ENCODE measurements at places on chromosomes 12 and 14. TPM values are rescaled to one million over a fixed set of nuclear protein-coding genes. Genes with fewer than 3 reads are reported as not detected.

The HPD gene
- total RNA-seq = 0.30 TPM

The KLRG1 gene
- 4.5 TPM for total RNA-seq

The PLEKHG7 gene
- not detected for total RNA-seq

DNA sequence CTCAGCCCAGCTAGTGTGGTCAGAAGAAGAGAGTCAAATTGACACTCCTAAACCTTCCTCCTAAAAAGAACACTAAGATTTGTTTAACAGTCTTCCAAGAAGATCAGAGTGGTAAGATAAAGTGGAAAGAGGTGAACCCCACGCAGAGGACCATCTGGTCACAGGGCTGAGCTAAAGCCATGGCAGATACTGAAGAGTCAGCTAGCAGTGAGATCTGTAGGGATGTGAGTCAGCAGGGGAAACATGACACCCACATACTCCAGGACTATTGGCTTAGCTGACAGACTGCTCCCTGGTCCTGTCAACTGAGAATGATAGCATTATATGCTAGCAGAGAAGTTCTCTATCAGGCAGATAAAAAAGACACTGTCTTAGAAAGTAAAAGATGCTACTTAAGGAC lies 269.4 kb upstream of the ALG10 start:
- no peaks in the 10 kb centered on the region for H3K27me3 ChIP-seq
- H3K27ac ChIP-seq = no peak overlapping the region
- H3K4me3 ChIP-seq = no peak overlapping the region
- no peaks in the 10 kb centered on the region for H3K36me3 ChIP-seq
- no peaks in the 10 kb centered on the region for H3K4me1 ChIP-seq

- DNase-seq = no peak
- H3K27me3 ChIP-seq = no peaks in the 10 kb centered on the region
- H3K27ac ChIP-seq = peak overlapping the region; percentile 36
Measured at GRCh38 chr12:18908191-18908590, 170.3 kb downstream of the CAPZA3 start.

- DNase-seq = no peak
- H3K4me1 ChIP-seq = no peaks in the 10 kb centered on the region
Measured at GRCh38 chr12:29234965-29235626, 86.0 kb downstream of the FAR2 start.

GRCh38 chr12:77152623-77153193 lies 87.3 kb upstream of the E2F7 start:
- no peaks in the 10 kb centered on the region for H3K4me1 ChIP-seq
- no peaks in the 10 kb centered on the region for H3K36me3 ChIP-seq
- H3K27ac ChIP-seq = no peak overlapping the region
- H3K27me3 ChIP-seq = no peaks in the 10 kb centered on the region
- no peak overlapping the region for H3K4me3 ChIP-seq
- DNase-seq = peak; percentile 90

DNA sequence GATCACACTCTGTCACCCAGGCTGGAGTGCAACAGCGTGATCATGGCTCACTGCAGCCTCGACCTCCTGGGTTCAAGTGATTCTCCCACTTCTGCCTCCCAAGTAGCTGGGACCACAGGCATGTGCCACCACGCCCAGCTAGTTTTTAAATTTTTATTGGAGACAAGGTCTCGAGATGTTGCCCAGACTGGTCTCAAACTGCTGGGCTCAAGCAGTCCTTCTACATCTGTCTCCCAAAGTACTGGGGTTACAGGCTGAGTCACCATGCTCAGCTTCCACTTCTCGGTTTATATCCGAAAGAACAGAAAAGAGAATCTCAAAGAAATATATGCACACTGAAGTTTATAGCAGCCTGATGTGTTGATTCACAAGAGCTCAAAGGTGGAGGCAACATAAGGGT lies 107.5 kb downstream of the SCARB1 start:
- H3K27me3 ChIP-seq = no peaks in the 10 kb centered on the region
- H3K36me3 ChIP-seq = no peaks in the 10 kb centered on the region
- no peak overlapping the region for H3K27ac ChIP-seq
- DNase-seq = no peak
- peaks cover 72% of the 10 kb centered on the region for H3K4me1 ChIP-seq

DNA sequence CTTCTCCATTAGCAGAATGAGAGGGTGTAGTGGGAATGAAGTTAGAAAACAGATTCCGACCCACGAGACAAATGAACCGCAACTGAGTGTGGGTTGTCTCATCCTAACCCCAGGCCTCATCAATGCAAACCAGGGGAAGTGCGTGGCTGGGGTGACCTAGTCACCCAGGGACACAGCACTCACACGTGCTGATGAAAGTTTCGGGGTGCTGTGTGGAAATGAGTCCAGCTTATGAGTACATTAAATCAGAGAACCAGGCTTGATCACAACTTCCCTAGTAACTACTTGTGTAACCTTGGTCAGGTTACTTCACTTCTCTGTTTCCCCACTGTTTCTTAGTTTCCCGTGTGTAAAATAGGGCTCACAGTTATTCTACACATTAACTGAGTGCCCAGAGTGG lies 95.4 kb upstream of the CDKN3 start:
- H3K27me3 ChIP-seq = no peaks in the 10 kb centered on the region
- H3K4me1 ChIP-seq = no peaks in the 10 kb centered on the region
- no peaks in the 10 kb centered on the region for H3K36me3 ChIP-seq
- H3K4me3 ChIP-seq = no peak overlapping the region
- no peak overlapping the region for H3K27ac ChIP-seq

GRCh38 chr12:113459981-113460380 lies 11.7 kb downstream of the LHX5 start:
- peaks cover 5% of the 10 kb centered on the region for H3K36me3 ChIP-seq
- H3K27me3 ChIP-seq = peaks cover 37% of the 10 kb centered on the region
- H3K4me3 ChIP-seq = no peak overlapping the region
- no peak overlapping the region for H3K27ac ChIP-seq
- no peak for DNase-seq

DNA sequence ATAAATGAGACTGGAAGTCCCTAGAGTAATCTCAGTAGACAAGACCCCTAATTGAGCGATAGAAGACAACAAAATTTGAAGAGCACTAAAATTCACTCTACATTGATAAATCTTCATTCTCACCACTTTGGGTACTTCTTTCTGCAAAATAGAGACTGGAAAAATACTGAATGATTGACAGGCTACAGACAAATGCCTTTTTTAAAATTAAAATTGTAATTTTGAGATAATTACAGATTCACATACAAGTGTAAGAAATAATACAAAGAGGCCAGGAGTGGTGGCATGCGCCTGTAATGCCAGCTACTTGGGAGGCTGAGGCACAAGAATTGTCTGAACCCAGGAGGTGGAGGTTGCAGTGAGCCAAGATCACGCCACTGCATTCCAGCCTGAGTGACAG lies 4.5 kb upstream of the CORO1C start:
- H3K36me3 ChIP-seq = no peaks in the 10 kb centered on the region
- no peak overlapping the region for H3K27ac ChIP-seq
- DNase-seq = no peak

DNA sequence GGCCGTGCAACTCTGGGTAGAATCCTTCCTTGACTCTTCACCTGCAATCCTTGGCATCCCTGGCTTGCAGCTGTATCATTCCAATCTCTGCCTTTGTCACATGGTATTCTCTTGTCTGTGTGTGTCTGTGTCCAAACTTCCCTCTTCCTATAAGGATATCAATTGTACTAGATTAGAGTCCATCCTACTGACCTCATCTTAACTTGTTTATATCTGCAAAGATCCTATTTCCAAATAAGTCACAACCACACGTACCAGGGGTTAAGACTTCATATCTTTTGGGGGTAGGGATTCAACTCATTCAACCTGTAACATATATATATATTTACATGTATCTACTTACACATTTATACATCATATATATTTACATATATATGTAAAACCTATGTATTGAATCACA lies 29.6 kb upstream of the RASSF3 start:
- no peak overlapping the region for H3K27ac ChIP-seq
- no peak overlapping the region for H3K4me3 ChIP-seq
- DNase-seq = no peak
- H3K36me3 ChIP-seq = no peaks in the 10 kb centered on the region

DNA sequence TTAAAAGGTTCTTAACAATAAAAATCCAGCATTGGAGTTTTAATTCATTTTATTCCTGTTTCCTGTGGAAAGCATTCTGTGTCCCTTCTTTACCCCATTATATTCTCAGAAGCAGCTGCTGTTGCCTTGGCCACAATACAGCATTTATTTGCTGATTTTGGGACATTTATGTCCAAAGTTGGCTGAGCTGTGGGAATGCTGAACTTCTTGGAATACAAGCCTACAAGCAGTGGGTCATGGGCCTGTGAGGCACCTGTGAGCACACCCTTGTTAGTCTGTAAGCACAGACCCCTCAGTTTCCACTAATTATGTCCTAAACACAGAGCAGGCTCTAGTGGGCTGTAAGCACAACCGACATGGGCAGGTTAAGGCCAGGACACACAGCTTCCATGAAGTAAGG lies 122.2 kb upstream of the IGF1 start:
- H3K4me3 ChIP-seq = no peak overlapping the region
- H3K27ac ChIP-seq = peak overlapping the region; percentile 25
- no peaks in the 10 kb centered on the region for H3K36me3 ChIP-seq
- H3K4me1 ChIP-seq = no peaks in the 10 kb centered on the region
- H3K27me3 ChIP-seq = no peaks in the 10 kb centered on the region

GRCh38 chr14:73176685-73177084 lies 40.4 kb downstream of the PSEN1 start:
- no peak overlapping the region for H3K27ac ChIP-seq
- H3K27me3 ChIP-seq = no peaks in the 10 kb centered on the region
- H3K4me3 ChIP-seq = no peak overlapping the region
- no peaks in the 10 kb centered on the region for H3K4me1 ChIP-seq
- DNase-seq = no peak

GRCh38 chr12:115630136-115630535 lies 647.4 kb downstream of the MED13L start:
- H3K27me3 ChIP-seq = no peaks in the 10 kb centered on the region
- no peaks in the 10 kb centered on the region for H3K4me1 ChIP-seq
- no peak overlapping the region for H3K27ac ChIP-seq
- no peak overlapping the region for H3K4me3 ChIP-seq

DNA sequence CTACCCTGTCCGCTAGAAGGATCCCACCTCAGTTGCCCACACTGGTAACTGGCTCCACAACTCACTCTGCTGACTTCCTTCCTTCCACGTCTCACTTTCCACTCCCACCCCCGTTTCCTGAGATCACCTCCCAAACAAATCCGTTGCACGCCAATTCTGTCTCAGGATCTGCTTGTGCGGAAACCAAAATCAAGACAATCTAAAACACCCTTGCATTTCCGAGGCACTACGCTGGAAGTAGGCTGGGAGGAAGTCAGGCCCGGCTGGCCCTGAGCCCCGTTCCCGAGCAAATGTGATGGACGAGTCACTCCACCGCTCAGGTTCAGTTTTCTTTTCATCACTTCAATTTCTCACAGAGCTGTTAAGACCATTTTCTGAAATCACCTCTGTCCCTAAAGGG lies 23.1 kb downstream of the ABCB9 start:
- no peaks in the 10 kb centered on the region for H3K27me3 ChIP-seq
- H3K4me3 ChIP-seq = no peak overlapping the region
- H3K36me3 ChIP-seq = peaks cover 50% of the 10 kb centered on the region
- no peak overlapping the region for H3K27ac ChIP-seq

DNA sequence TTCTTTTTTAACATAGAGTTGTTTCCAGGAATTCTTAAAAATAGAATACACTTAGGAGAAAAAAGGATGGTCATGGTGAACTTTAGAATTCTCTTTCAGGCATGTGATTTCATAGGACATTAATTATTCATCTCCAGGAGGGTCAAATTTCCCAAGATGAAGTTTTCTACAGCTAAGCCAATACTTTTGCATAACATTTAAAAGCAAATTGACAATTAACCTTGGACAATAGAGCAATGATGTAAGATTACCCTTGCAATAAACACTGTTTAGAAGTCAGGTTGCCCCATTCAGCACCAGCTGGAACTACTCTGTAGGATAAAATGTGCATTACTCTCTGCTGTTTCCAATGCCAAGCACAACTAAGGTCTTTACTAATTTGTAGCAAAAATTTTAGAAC lies 49.5 kb downstream of the SIX1 start:
- no peak for DNase-seq
- no peak overlapping the region for H3K4me3 ChIP-seq
- H3K4me1 ChIP-seq = no peaks in the 10 kb centered on the region
- no peak overlapping the region for H3K27ac ChIP-seq

- no peaks in the 10 kb centered on the region for H3K4me1 ChIP-seq
- no peak overlapping the region for H3K4me3 ChIP-seq
- DNase-seq = no peak
- no peak overlapping the region for H3K27ac ChIP-seq
Measured at GRCh38 chr14:97441740-97442362, 644.7 kb downstream of the VRK1 start.

GRCh38 chr12:10191865-10192264 lies 13.0 kb downstream of the TMEM52B start:
- H3K4me3 ChIP-seq = no peak overlapping the region
- H3K4me1 ChIP-seq = no peaks in the 10 kb centered on the region
- no peak for DNase-seq
- H3K36me3 ChIP-seq = no peaks in the 10 kb centered on the region
- no peak overlapping the region for H3K27ac ChIP-seq

DNA sequence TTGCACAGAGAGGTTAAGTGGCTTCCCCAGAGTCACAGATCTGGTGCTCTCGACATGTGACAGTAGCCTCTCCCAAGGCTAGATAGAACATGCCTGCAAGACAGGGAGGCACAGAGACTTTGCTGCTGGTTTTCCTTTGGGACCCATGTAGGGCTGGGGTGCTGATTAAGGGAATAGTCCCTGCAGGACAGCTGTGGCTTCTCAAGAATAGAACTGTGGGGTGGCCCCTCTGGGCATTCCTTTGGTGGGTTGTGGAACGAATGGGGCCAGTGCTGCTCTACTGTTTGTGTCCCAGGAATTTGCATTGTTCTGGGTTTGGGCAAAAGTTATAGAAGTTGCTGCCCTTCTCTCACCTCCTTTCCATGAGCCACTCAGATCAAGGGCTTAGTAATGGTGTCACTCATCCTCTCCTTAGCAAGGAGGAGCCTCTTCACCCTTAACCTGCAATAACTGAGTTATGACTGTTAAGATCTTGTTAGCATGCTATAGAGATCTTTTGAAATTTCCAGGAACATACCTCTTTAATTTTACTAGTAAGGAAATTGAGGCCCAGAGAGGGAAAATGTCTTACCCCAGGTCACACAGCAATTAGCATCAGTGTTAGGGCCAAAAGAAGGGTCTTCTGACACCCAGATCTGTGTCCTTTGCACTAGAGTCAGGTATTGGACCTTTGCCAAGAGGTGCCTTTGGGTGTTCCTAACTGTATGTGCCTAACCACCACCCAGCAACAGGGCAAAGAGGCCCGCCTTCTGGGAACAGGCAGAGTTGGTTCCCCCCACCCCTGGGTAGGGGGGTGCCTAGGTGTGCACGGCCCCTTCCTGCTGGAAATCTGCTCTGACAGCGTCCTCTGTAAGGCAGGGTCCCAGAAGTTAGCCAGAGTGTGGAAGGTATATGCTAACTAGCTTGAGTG lies 31.4 kb downstream of the CD9 start:
- H3K27ac ChIP-seq = peak overlapping the region; percentile 86
- no peaks in the 10 kb centered on the region for H3K27me3 ChIP-seq

DNA sequence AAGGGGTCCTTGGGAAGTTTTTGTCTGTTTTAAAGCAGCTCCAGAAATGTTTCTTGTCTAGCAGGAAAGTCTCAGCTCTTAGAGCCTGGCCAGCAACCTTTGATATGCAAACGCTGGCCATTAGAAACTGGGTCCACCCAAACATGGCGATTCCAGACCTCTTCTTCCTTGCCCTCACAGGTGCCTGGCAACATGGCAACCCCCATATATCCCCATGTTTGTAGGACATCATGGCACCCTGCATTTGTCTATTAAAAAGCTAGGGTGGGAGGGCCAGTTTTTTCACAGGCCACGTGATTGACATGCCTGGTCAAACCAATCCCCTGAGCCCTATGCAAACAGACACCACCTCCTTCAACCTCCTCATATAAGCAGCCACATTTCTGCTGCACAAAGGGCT lies 848.7 kb upstream of the FOXG1 start:
- H3K36me3 ChIP-seq = no peaks in the 10 kb centered on the region
- no peak for DNase-seq
- no peak overlapping the region for H3K4me3 ChIP-seq
- H3K27ac ChIP-seq = no peak overlapping the region
